Activated T-helper 1 cell treated with anti-CD3 and anti-CD28 coated beads, Interleukin-12 subunit alpha, Interleukin-12 subunit beta, Interleukin-2, Interleukin-4 antibody, amounts not matched to agents 30 ng/mL and 10 ng/mL and 1 ng/mL, durations not matched to agents 14 hours and 24 hours and 36 hours (primary cell): ENCODE measurements at places on chromosomes 1 and 21.

DNA sequence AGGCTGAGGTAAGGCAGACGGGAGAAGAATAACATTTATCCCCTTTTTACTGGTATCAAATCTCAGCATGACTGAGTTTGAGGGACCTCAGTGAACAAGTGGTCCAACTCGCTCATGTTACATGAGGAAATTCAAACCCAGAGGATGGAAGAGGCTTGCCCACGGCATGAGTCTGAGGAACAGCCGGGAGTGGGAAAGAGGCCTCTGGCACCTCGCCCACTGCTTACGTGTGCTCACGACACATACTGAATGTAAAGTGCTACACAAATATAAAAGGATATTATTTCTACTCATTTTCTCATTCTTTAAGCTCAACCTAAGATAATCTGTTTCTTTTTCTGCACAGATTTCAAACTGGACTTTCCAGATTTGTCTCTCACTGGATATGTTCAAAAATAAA, 14.7 kb downstream of the BEND5 start:
- no peak for DNase-seq

- DNase-seq: peak; percentile 34
Observed at GRCh38 chr1:204746838-204747442, 61.4 kb upstream of the LRRN2 start.

DNA sequence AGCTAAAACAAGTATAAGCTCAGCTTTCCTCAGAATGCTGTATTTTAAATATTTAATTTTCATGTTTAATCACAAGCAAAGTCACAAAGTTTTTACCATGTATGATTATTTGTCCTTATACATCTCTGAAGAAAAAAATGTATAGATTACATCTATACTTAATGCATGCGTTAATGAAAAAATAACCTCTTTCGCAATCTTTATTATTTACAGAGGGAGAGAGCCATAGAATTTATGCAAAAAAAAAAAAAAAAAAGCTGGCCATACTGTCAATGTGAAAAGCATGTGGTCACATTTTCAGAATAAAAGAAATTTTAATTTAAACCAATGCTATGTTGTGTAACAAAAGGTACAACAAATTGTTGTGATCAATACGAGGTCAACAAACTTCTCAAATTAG, 148.2 kb downstream of the AKT3 start:
- no peak for DNase-seq

DNA sequence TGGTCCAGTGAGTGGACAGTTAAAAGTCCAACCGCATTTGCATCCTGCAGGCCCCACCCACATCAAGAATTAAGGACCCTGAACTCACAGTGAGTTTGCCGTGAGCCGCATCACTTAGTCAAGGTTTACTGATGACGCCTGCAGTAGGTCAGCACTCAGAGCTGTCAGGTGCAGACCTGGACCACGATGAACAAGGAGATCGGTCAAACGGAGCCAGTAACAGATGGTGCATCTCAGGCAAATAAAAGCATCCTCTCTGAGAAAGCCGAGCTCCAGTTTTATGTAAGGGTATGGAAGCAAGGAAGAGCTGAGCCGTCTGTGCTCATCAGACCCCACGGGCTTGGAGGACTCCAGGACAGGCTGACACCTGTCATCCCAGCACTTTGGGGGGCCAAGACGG, 4.5 kb downstream of the PRDM15 start:
- no peak for DNase-seq

DNA sequence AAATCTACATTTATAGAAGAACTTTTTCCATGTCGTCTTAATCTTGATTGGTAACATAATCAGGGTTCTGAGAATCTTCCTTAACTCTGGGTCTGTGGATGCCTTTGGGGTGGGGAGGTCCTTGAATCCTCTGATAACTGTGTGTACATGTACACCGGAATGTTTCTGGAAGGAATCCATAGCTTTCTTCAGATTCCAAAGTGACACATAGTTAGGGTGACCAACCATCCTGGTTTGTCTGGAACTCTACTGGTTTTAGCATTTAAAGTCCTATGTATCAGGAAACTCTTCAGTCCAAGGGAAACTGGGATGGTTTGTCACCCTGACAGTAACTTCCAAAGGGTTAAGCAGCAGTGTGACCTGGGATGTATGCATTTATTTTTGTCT, 16.8 kb downstream of the STRIP1 start:
- no peak for DNase-seq

DNA sequence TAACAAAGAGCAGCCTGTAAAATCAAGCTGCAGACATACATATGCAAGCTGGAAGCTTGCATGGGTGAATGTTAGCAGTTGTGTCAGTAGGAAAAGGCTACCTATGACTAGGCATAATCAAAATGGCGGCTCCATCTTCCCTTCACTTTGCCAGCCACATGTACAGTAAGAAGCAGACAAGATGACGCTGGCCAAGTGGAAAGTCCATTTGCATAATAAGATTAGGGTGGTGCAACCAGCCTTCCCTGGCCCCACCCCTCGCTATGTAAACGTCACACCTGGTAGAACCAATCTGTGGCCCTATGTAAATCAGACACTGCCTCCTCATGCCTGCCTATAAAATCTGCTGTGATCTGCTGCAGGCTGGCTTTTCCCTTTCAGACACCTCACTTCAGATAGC, 171.9 kb upstream of the USP25 start:
- DNase-seq: no peak

DNA sequence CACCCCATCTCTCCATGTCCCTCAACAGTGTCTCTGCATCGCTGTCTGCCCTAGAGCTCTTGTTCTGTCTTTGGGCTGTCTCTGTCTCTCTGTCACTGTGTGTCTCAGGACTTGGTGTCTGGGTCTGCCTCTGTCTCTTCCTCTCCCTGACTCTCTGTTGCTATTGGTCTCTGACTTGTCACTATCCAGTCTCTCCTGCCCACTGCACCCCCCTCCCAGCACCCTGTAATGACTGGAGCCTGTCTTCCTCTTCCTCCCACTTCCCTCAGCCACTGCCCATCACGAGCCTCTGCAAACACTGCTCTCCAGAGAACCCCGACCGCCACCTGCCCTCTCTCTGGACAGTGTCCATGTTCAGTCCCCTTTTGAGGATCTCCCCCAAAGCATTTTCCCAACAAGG, 12.1 kb downstream of the PEAR1 start:
- DNase-seq: no peak
